NCI-H1092 treated with DMSO at 0.1 percent for 48 hours (cell line): ENCODE measurements at places on chromosomes 2 and 18.
A peak's percentile ranks its signal among the peaks of the same experiment; 100 is the strongest.

- DNase-seq, result no peak
Measured at GRCh38 chr2:27123302-27124150, at the start of gene ABHD1. Gene ABHD1 (plus strand): TSS chr2:27123815. CDS start chr2:27123949, 134 bp downstream.

GRCh38 chr2:78601113-78601512 lies 424.4 kb upstream of the REG3G start:
- no peak for DNase-seq

- DNase-seq, result no peak
Measured at GRCh38 chr2:47172156-47172921, 17.2 kb upstream of the STPG4 start.

GRCh38 chr2:20095469-20095868 lies 44.0 kb upstream of the LAPTM4A start:
- no peak for DNase-seq

- DNase-seq, result no peak
Measured at GRCh38 chr2:234169674-234170073, 119.2 kb downstream of the SPP2 start.

DNA sequence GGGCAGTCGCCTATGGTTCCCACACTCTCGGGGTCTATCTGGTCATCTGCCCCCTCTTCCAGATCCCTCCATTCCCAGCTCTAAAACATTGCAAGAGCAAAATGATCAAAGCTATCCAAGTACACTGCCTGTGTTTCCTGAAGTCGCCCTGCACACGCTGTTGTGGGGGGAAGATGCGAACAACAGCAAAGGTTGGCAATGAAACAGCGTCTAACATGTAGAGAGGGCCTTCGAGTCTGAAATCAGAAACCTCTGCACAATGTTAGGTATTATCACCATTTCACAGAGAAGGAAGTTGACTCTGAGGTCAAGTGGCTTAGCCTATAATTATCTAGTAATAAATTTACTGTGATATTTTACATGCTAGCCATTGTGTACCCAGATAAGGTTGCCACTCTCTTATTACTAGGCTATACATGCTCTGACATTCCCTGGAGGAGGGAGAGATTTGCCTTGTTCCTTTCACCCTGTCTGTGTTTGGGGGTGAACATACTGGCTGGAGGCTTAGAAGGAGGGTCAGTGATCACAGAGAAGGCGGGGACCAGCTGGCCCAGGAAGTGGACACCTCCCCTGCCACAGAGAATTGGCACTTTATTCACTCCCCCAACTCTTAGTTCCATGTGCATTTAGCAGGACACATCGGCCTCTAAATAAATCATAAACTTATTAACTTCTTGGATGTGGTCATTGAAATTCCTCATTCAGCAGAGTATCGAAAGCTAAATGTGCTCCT lies 36.8 kb downstream of the KCTD1 start:
- peak; percentile 92 for DNase-seq

- no peak for DNase-seq
Measured at GRCh38 chr18:48152549-48152948, 222.1 kb upstream of the SMAD2 start.

GRCh38 chr2:148990968-148991367 lies 47.5 kb upstream of the LYPD6B start:
- DNase-seq, result no peak

- no peak for DNase-seq
Measured at GRCh38 chr2:18403921-18404522, 156.4 kb downstream of the RDH14 start.

DNA sequence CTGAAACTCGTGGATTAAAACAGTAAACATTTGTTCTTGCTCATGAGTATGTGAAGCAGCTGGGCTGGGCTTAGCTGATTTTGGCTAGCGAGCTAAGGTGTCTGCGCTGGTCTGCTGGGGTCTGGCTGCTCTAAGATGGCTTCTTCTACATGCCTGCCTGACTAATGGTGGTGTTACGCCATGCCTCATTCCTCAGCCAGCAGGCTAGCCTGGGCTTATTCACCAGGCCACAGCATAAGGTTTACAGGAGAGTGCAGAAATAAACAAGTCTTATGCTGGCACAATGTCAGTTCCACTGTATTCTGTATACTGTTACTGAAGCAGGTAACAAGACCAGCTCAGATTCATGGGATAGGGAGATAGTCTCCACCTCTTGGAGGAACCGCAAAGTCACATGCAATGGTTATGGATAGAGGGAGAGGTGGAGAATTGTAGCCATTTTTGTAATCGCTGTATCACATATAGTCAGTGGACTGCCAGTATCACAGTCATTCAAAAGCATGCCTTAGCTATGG lies 80.0 kb downstream of the RHBDD1 start:
- DNase-seq, result no peak

DNA sequence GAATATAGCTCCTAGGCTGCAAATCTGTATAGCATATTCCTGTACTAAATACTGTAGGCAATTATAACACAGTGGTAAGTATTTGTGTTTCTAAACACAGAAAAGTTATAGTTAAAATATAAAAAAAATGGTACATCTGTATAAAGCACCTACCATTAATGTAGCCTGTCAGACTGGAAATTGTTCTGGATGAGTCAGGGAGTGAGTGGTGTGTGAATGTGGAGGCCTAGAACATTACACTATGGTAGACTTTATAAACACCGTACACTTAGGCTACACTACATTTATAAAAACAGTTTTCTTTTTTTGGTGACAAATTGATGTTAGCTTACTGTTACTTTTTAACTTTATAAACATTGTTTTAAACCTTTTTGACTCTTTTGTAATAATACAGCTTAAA lies 226.3 kb downstream of the CCDC85A start:
- DNase-seq, result no peak

DNA sequence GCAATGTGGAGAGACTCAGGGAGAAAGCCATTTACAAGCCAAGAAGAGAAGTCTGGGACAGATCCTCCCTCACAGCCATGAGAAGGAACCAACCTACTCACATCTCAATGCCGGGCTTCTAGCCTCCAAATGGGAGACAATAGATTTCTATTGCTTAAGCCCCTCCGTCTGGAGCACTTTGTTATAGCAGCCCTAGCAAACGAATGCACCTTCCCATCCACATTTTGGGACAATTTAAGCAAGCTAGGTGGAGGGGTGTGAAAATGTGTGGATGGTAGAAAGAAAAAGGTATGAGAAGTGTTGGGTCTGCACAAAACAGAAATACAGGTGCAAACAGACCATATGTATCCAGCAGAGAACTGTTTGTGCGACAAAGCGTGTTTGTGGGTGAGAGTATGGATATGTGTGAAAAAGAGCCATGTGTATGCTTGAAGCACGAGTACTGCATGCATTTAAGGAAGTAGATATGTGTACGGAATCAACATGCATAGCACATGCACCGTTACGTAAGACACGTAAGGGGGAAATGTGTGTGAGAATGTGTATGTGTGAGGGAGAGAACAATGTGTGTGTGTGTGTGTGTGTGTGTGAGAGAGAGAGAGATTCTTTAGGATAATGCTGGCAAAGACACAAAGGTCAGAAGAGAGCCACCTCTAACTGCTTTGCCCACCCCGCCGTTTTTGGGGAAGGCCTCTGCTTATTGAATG lies 13.1 kb upstream of the E2F6 start:
- no peak for DNase-seq

DNA sequence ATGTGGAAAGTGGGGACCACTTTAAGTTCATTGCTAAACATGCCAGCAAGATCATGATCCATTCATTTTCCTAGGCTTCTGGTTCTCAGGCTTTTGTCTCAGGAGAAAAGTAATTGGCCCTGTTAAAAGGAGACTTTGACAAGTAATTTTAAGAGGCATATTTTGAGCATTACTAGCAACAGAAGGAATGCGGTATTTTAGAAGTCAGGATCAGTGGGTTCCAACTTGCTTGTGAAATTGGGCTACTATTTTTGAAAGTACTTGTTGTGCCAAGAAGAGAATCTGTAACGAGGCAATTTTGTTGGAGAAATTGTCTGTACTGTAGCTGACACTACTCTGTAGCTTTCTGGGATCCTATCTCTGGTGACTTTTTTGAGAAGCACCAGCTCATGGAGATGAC lies 59.4 kb downstream of the CERS6 start:
- DNase-seq, result no peak

GRCh38 chr2:1559589-1560175 lies 146.4 kb downstream of the TPO start:
- DNase-seq, result no peak

DNA sequence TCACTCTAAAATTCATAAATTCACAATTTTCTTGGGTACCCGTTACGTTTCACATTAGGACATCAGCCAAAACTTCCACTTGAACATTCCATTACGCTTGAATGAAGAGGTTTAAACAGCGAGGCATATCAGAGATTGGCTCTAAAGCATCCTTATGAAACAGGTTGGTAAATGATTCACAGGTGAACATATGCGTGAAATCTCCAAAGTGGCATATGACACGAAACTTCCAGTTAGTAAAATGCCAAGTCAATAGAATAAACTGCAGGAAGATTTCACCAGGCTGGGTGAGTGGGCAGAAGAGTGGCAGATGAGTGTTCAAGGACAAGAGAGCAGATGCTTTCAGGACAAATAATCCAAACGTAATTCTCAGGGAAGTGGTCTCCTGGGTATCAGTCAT lies 33.9 kb upstream of the GLS start:
- DNase-seq, result peak; percentile 17

GRCh38 chr2:217822296-217823252 lies 180.2 kb downstream of the TNS1 start:
- DNase-seq, result no peak

- no peak for DNase-seq
Measured at GRCh38 chr2:96082211-96083063, 33.9 kb downstream of the ADRA2B start.

DNA sequence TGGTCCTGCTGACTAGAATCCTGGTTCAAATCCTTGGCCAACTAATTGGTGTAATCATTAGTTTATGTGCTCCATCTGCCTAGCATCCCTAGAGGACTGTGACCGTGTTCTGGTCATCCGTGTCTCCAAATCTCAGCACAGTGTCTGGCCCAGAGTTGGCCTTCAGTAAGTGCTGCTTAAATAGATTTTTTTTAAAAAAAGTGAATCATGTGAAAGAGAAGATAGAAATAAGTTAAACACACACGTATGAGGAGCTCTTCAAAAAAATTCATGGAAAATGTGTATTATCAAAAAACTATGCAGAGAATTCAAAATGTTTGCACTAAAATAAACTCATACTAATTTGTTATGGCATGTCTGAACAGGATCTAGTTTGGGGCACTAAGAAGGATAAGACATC lies 129.3 kb upstream of the TLK1 start:
- no peak for DNase-seq

GRCh38 chr2:54906716-54907115 lies 143.5 kb downstream of the RTN4 start:
- peak; percentile 4 for DNase-seq

DNA sequence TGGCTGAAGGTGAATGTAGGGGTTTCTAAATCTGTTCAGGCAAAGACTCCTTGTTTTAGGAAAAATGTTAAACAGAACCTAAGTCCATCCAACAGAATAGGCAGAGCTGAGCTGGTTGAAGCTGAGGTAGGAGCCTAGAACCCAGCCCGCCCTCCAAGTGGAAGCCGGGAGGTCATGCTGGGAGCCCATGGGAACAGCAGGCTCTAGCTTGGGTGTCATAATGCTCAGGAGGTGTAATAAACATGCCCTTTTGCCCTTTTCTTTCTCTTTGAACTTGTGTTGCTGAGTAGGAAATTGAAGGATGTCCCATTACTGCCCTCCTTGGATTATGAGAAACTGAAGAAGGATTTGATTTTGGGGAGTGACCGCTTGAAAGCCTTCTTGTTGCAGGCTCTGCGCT lies 60.3 kb downstream of the ARMC9 start:
- DNase-seq, result no peak

- DNase-seq, result no peak
Measured at GRCh38 chr18:46252759-46253158, 148.6 kb downstream of the HAUS1 start.

- DNase-seq, result no peak
Measured at GRCh38 chr2:163213661-163214081, 375.1 kb upstream of the KCNH7 start.

DNA sequence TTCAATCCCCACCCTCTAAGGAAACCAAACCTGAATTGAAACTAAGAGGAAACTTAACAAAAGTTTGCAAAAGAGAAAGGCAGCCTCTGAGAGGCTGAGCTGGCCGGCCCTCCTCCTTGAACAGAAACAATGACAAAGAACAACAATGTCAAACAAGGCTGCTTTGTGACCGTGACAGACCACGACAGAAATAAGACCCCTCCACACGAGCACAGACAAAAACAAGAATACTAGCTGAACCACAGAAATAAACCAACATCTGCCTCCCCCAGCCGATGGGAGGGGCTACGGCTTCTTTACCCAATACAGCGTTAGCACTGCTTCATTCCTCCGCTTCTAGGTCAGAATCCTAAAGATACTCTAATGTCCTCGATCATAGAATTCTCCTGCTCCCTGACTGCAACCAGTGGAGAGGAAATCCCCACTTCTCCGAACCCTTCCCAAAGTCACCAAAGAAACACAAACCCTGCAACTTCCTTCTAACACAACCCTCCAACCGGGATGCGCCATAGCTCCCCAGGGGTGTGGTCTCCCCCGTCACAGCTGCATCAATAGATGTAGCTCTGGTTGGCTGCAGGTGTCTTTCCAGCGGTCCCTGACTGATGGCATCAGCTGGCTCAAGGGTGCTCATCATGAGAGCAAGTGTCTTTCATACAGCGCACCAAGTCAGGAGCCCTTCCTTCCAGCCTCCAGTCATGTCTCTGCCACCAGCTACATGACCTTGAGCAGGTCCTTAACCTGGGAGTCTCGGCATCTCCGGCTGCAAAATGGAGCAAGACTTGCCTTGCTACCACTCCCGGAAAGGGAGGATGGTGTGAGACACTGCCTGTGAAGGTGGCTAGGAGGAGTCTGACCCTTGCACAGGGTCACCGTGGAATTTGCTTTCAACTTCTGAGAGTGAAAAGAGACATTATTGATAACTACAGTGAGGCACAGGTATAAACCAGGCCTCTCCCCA lies 198.6 kb downstream of the HAUS1 start:
- DNase-seq, result no peak

- no peak for DNase-seq
Measured at GRCh38 chr2:1603521-1603920, 140.8 kb downstream of the PXDN start.

GRCh38 chr18:23835506-23835905 lies 146.3 kb downstream of the LAMA3 start:
- no peak for DNase-seq

DNA sequence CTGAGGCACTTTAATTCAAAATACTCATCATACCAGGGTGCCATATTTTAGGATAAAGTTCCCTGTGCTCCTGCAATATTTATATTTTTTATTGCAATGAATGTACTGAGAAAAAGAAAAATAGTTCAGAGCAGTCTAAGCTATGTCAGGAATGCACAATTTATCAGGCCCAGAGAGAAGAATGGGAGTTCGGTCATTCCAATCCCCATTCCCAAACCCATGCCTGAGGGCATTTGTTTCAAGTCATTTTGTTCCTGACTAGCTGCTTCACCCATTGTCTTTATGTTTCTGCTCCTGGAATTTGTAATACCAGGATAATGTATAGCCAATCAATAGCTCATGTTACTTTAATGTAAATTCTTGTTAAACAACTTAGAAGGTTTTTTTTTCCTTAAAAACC lies 24.4 kb upstream of the FTCDNL1 start:
- no peak for DNase-seq
